ENCODE measurements at places on chromosomes 4 and X.

DNA sequence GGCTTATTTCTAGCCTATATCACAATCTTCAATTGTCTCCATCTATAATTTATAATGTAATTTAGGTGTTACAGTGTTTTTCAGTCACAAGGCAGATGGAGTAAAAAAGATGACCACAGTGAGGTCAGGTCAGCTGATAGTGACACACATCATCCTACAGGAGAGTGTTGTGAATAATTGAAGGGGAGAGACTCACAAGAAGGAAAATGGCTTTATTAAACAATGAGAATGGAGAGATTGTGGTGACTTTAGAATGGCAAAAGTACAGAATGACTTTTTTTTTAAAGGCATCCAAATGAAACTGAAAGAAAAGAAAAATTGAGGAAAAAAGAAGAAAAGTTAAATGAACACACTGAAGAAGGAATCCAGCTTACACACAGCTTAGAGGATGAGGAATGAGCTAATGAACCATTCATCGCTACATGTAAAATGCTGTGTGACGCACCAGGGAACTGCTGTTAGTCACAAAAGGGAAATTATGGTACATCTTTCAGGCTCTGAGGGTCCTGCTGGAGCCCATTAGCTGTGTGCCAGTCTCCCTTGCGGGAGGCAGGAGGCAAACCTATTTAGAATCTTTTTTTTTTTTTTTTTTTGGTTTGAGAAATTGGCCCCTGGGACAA is 56.6 kb downstream of the SPRY1 start:
- DNase-seq = no peak

- no peak for DNase-seq
Measured at GRCh38 chrX:120797188-120797851, 78.3 kb downstream of the CT47B1 start.

- no peak for DNase-seq
Measured at GRCh38 chr4:166903408-166903807, 330.9 kb downstream of the SPOCK3 start.

- no peak for DNase-seq
Measured at GRCh38 chr4:65175585-65175984, 494.7 kb downstream of the EPHA5 start.

- no peak for DNase-seq
Measured at GRCh38 chr4:109325698-109326097, 23.2 kb upstream of the COL25A1 start.

GRCh38 chr4:13933191-13933590 is 305.7 kb upstream of the BOD1L1 start:
- DNase-seq = no peak

DNA sequence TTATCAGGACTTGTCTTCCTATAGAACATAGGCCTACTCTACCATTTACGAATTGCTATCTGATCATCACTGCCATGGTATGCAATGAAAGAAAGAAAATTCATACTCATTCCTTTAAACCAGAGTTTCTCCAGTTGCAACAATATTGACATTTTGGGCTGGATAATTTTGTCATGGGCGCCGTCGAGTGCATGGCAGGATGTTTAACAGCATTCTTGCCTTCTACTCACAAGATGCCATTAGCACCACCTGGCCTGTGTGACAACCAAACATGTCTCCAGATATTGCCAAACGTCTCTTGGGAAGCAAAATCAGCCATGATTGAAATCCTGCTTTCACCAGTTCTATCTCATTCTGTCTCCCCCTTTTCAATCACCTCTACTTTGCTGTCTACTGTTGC is 63.6 kb upstream of the ARHGAP24 start:
- no peak for DNase-seq

DNA sequence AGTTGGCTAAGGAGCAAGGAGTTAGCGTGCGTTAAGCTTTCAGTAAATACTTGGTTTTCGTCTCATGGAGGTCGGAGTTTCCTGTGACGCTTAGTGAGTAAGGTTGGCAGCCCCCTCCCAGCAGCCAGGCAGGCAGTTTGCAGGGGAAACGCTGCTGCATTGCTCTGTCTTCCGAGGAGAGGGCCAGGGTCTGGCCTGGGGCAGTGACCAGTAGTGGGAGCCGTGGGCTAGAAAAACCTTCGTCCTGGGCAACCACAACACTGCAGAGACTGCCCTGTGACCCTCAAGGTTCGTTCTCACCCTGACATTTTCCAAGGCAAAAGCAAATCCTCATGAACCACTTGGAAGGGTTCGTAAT is 432 bp downstream of the TMEM175 start:
- no peak for DNase-seq

DNA sequence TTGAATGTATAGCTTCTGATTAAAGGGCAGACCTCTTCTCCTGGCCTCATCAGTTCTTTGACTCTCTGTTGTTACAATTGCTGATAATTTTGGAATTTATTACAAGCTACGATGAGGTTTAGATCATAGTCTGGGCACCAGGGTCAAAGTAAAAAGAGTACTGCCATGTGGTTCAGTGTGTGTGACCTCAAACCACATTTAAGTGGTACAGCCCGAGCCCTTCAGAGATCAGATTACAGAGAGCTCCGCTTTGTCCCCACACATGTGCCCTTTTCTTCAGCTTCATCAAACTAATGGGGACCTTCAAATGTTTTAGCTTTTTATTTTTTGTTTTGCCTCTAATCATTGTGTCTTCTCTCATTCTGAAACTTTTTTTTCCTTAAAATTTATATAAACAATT is 37.1 kb downstream of the SPANXN2 start:
- no peak for DNase-seq

Data from urothelium cell line (cell line).